Mesothelial cell of epicardium (in vitro differentiated cells): ENCODE measurements at places on chromosomes 4 and X. TPM values are rescaled to one million over a fixed set of nuclear protein-coding genes. Genes with fewer than 3 reads are reported as not detected.

Gene RTL5
- total RNA-seq, result 36.1 to 37.5 TPM (median 36.4 TPM) in 3 replicates

Gene PCDH19
- 6.8 to 9.4 TPM (median 8.0 TPM) in 3 replicates for total RNA-seq

Gene MAGEE1
- total RNA-seq, result 7.0 to 7.9 TPM (median 7.8 TPM) in 3 replicates

Gene NXF2
- not detected in 3 replicates for total RNA-seq

Gene CFAP99
- 0.11 TPM in 1 of 3 replicates, not detected in the others for total RNA-seq

Gene GIMD1
- total RNA-seq, result not detected in 3 replicates

Gene SLC9B2
- total RNA-seq, result 12.0 to 13.4 TPM (median 12.1 TPM) in 3 replicates

- no peaks in the 10 kb centered on the region for H3K27me3 ChIP-seq
- peak; percentile 7 for DNase-seq
- H3K36me3 ChIP-seq, result peaks cover 36% of the 10 kb centered on the region
- no peak overlapping the region for H3K27ac ChIP-seq
- H3K4me3 ChIP-seq, result no peak overlapping the region
Observed at GRCh38 chrX:288561-288991, 7.4 kb downstream of the PLCXD1 start.

- no peak overlapping the region for H3K27ac ChIP-seq
- no peaks in the 10 kb centered on the region for H3K36me3 ChIP-seq
- DNase-seq, result no peak
- H3K4me1 ChIP-seq, result peaks cover 23% of the 10 kb centered on the region
Observed at GRCh38 chr4:186979961-186980745, 256.5 kb upstream of the FAT1 start.

DNA sequence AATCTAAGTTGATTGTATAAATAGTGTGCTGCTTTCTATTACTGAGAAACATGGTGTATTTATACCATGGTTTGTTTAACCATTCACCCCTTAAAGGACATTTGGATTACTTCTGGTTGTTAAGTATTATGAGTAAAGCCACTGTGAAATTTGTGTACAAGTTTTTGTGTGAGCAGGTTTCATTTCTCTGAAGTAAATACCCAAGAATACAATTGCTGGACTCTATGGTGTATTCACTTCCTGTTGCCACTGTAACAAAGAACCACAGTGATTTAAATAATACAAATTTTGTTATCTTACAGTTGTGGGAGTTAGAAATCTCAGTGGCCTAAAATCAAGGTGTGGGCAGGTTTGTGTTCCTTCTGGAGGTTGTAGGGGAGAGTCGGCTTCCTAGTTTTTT lies 869.6 kb downstream of the CCSER1 start:
- no peak overlapping the region for H3K4me3 ChIP-seq
- no peaks in the 10 kb centered on the region for H3K36me3 ChIP-seq
- no peak overlapping the region for H3K27ac ChIP-seq
- peaks cover 8% of the 10 kb centered on the region for H3K4me1 ChIP-seq

DNA sequence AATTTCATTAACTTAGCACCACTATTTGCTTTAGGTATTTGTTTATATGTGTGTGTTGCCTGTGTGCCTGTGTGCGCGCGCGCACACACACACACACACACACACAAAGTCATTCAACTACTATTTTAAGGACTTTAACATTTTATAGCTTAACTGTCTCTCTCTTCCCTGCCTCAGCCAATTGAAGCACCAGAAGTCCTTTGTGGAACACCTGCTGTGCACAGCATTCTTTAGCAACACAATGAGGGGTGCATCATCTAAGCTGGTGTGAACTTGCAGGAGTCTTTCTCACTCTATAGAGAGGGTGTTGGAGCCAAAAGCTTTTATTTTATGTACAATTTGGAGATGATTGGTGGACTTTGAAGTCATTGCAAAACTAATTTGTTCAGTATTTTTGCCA lies 31.3 kb downstream of the SLIT2 start:
- no peak overlapping the region for H3K4me3 ChIP-seq
- peaks cover 33% of the 10 kb centered on the region for H3K4me1 ChIP-seq
- DNase-seq, result no peak
- H3K36me3 ChIP-seq, result no peaks in the 10 kb centered on the region

- H3K27ac ChIP-seq, result peak overlapping the region; percentile 43
- H3K27me3 ChIP-seq, result no peaks in the 10 kb centered on the region
- DNase-seq, result no peak
- no peak overlapping the region for H3K4me3 ChIP-seq
- H3K4me1 ChIP-seq, result peaks cover 27% of the 10 kb centered on the region
- no peaks in the 10 kb centered on the region for H3K36me3 ChIP-seq
Observed at GRCh38 chrX:16087076-16087475, 36.3 kb upstream of the GRPR start.

DNA sequence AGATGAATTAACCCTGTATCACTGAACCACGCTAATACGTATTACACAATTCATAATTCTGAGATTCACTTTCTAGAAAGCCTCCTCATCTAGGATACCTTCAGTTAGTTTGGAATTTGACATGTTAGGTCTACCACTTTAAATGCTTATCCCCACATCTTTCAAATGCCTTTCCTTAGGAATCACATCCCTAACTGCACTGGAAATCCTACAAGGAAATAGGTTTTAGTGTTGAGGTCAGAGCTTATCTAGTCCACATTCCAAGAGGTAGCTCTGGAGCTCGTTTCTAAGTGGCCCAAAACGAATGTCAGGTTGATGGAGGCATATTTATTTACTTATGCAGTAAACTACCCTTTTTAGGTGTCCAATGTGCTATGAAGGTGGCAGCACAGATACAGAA lies 18.0 kb downstream of the PDHA1 start:
- H3K4me3 ChIP-seq, result no peak overlapping the region
- DNase-seq, result no peak
- H3K27ac ChIP-seq, result no peak overlapping the region
- H3K27me3 ChIP-seq, result no peaks in the 10 kb centered on the region
- H3K4me1 ChIP-seq, result no peaks in the 10 kb centered on the region

GRCh38 chr4:20592663-20593062 lies 107.6 kb upstream of the PACRGL start:
- H3K4me1 ChIP-seq, result peaks cover 25% of the 10 kb centered on the region
- no peak for DNase-seq
- H3K27ac ChIP-seq, result peak overlapping the region; percentile 92
- peaks cover 14% of the 10 kb centered on the region for H3K36me3 ChIP-seq
- H3K27me3 ChIP-seq, result no peaks in the 10 kb centered on the region

DNA sequence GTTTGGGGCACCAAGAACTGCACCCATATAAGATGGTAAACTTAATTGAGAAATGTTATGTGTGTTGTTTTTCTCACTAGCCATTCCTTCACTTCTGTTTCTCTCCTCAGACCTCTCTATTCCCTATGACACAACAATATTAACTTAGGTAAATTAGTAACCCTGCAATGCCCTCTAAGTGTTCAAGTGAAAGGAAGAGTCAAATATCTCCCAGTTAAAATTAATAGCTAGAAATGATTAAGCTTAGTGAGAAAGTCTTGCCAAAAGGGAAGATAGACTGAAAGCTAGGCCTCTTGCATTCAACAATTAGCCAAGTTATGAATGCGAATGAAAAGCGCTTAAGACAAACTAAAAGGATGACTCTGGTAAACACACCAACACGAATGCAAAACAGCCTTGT lies 132.9 kb upstream of the KLF8 start:
- no peak overlapping the region for H3K27ac ChIP-seq
- no peaks in the 10 kb centered on the region for H3K36me3 ChIP-seq
- H3K4me1 ChIP-seq, result no peaks in the 10 kb centered on the region
- DNase-seq, result no peak
- H3K27me3 ChIP-seq, result no peaks in the 10 kb centered on the region

DNA sequence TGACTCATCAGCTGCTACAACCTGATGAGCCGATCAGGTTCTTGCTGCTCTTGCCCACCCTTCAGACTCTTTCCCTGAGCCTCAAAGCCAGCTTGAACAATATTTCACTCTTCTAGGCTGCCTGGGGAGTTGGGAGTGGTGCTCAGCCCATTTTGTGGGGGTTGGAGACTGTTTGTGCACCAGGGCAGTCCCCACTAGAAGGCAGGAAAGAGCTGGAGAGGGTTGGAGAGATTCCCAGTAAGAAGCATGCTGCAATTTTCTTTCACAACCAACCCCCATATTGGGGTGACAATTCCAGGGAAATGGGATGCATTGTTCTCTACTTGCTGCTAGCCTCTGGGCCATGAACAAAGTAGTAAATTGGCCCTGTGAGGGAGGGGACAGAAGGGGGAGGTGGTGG lies 44.1 kb downstream of the SLC16A2 start:
- H3K27ac ChIP-seq, result no peak overlapping the region
- no peaks in the 10 kb centered on the region for H3K27me3 ChIP-seq
- no peaks in the 10 kb centered on the region for H3K36me3 ChIP-seq
- H3K4me1 ChIP-seq, result no peaks in the 10 kb centered on the region
- DNase-seq, result no peak

- no peak for DNase-seq
- peaks cover 15% of the 10 kb centered on the region for H3K27me3 ChIP-seq
- H3K4me3 ChIP-seq, result no peak overlapping the region
- H3K27ac ChIP-seq, result no peak overlapping the region
- no peaks in the 10 kb centered on the region for H3K36me3 ChIP-seq
Observed at GRCh38 chr4:176034499-176034898, 31.1 kb upstream of the WDR17 start.

GRCh38 chr4:113645771-113646441 lies 115.6 kb downstream of the CAMK2D start:
- H3K27ac ChIP-seq, result peak overlapping the region; percentile 53
- H3K36me3 ChIP-seq, result no peaks in the 10 kb centered on the region
- DNase-seq, result no peak
- peaks cover 27% of the 10 kb centered on the region for H3K4me1 ChIP-seq

DNA sequence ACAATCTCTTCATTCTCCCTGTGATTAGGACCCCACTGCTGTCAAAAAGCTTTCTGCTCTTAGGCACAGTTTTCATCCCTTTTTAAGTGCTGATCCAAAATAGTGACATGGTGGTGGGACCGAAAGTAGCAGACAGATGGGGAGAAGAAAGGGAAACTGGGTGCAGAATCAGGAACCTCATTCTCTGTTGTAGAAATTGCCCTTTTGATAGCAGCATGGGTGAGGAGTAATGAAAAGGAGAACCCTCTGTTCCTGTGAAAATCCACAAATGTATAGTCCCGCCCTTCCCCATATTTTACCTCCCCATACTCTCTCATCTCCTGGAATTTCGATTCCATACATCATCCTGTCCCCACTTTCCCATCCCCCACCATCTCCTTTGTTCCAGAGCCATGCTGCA lies 126.5 kb downstream of the STIM2 start:
- H3K36me3 ChIP-seq, result peaks cover 14% of the 10 kb centered on the region
- no peak for DNase-seq
- no peaks in the 10 kb centered on the region for H3K27me3 ChIP-seq
- H3K27ac ChIP-seq, result no peak overlapping the region
- no peak overlapping the region for H3K4me3 ChIP-seq
- H3K4me1 ChIP-seq, result peaks cover 9% of the 10 kb centered on the region

DNA sequence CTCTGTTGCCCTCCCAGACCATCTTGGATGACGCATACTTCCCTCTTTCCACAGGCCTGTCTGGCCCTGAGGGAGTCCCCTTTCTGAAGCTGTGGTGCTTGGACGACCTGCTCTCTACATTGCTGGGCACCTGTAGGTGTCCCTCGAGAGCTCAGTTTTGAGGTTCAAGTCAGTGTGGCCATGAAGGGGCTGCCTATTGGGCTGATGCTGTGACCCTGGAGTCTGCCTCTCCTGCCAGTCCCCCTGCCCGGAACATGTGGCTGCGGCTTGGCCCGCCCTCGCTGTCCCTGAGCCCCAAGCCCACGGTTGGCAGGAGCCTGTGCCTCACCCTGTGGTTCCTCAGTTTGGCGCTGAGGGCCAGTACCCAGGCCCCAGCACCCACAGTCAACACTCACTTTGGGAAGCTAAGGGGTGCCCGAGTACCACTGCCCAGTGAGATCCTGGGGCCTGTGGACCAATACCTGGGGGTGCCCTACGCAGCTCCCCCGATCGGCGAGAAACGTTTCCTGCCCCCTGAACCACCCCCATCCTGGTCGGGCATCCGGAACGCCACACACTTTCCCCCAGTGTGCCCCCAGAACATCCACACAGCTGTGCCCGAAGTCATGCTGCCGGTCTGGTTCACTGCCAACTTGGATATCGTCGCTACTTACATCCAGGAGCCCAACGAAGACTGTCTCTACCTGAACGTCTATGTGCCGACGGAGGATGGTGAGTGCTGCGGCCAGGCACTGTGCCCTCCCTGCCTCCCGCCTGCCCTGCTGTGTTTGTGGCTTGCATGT lies 3.0 kb downstream of the NLGN3 start:
- H3K27me3 ChIP-seq, result no peaks in the 10 kb centered on the region
- DNase-seq, result no peak
- no peak overlapping the region for H3K4me3 ChIP-seq
- no peaks in the 10 kb centered on the region for H3K36me3 ChIP-seq

DNA sequence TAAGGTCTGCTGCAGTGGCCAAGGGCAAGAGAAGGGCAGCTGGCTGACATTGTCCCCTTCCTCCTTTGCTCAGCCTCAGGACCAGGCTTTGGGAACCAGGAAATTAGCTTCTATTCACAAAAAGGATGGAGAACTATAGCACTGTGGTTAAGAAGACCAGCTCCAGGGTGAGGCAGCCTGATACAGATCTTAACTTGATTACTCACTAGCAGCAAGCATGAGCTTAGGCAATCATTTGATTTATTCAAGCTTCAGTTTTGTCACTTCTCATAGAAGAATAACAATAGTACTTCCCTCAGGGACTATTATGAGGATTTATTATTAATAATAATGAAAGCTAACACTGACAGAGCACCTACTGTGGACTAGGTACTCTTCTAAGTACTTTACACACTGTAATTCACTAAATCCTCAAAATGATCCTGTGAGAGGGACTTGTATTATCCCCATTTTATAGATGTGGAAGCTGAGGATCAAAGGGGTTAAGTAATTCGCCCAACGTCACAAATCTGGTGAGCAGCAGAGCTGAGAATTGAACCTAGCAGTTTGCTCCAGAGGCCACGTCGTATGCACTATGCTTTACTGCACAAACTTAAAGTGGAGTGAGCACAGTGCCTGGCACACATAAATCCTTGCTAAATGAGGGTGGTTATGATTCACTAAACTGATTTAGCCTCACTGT lies 130.4 kb upstream of the PAK3 start:
- H3K27ac ChIP-seq, result no peak overlapping the region
